A549 treated with GW870086 at 1 μM for 4 hours (cell line): ENCODE measurements at places on chromosomes 2 and 18. TPM values are rescaled to one million over a fixed set of nuclear protein-coding genes. Genes with fewer than 3 reads are reported as not detected.

The LTBP1 gene
- total RNA-seq, result 16.6 to 28.1 TPM (median 24.7 TPM) in 5 replicates

The SP5 gene
- total RNA-seq, result not detected in 5 replicates

The SERPINB3 gene
- 0.07 to 0.13 TPM (median 0.10 TPM) in 3 of 5 replicates, not detected in the others for total RNA-seq

The NPPC gene
- 0.35 to 0.64 TPM (median 0.43 TPM) in 4 of 5 replicates, not detected in the other for total RNA-seq

The BCL2 gene
- 0.44 to 0.66 TPM (median 0.49 TPM) in 5 replicates for total RNA-seq

The FBXO36 gene
- 1.2 to 1.7 TPM (median 1.4 TPM) in 5 replicates for total RNA-seq

The INHBB gene
- total RNA-seq, result 20.3 to 31.5 TPM (median 23.1 TPM) in 5 replicates

The ANKRD29 gene
- 10.6 to 17.8 TPM (median 16.6 TPM) in 5 replicates for total RNA-seq

The PROKR1 gene
- total RNA-seq, result 0.03 TPM in 1 of 5 replicates, not detected in the others

The DES gene
- 0.27 to 0.84 TPM (median 0.43 TPM) in 5 replicates for total RNA-seq

The MREG gene
- 4.9 to 5.8 TPM (median 5.3 TPM) in 5 replicates for total RNA-seq

The CMPK2 gene
- 0.65 to 1.3 TPM (median 0.77 TPM) in 5 replicates for total RNA-seq

The PARD6G gene
- 2.5 to 3.5 TPM (median 3.2 TPM) in 5 replicates for total RNA-seq

The SF3B1 gene
- 123 to 175 TPM (median 131 TPM) in 5 replicates for total RNA-seq

The CAPN13 gene
- 0.14 to 0.15 TPM in 2 of 5 replicates, not detected in the others for total RNA-seq

The SH3RF3 gene
- 0.49 to 0.66 TPM (median 0.57 TPM) in 5 replicates for total RNA-seq

The PELI1 gene
- 0.77 to 1.7 TPM (median 1.3 TPM) in 5 replicates for total RNA-seq

The NAB1 gene
- total RNA-seq, result 26.2 to 42.9 TPM (median 40.0 TPM) in 5 replicates

The CDK15 gene
- total RNA-seq, result not detected in 5 replicates

The GPR45 gene
- total RNA-seq, result not detected in 5 replicates
